ENCODE measurements at places on chromosomes 4 and X.
A peak's percentile ranks its signal among the peaks of the same experiment; 100 is the strongest.

GRCh38 chr4:11421116-11421515, 7.6 kb downstream of the HS3ST1 start:
- no peak overlapping the region for H3K27ac ChIP-seq
- H3K4me1 ChIP-seq, result peaks cover 9% of the 10 kb centered on the region
- DNase-seq, result no peak
- no peaks in the 10 kb centered on the region for H3K36me3 ChIP-seq

- no peak overlapping the region for H3K4me3 ChIP-seq
- no peak for DNase-seq
- no peaks in the 10 kb centered on the region for H3K36me3 ChIP-seq
Observed at GRCh38 chr4:149785696-149786431, 29.8 kb downstream of the IQCM start.

DNA sequence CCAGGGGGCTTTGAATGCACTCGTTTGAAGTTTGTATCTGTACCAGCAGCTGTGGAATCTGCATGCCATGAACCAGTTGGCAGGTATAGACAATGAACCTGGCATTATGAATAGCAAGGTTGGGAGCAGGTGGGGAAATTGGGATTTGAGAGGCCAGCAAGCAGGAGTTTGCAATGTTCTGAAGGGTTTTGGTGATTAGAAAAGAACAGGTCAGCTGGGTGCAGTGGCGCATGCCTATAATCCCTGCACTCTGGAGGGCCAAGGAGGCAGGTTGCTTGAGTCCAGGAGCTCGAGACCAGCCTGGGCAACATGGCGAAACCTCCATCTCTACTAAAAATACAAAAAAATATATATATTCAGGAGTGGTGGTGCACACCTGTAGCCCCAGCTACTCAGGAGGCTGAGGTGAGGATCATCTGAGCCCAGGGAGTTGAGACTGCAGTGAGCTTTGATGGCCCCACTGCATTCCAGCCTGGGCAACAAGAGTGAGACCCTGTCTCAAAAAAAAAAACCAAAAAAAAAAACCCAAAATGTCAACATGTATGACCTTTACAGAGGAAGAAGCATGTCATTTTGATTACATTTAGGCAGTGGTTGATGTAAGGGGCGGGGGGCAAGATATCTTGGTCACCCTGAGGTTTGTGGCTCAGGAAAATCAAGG, 63.9 kb downstream of the TSC22D3 start:
- DNase-seq, result no peak
- no peak overlapping the region for H3K4me3 ChIP-seq
- H3K4me1 ChIP-seq, result no peaks in the 10 kb centered on the region
- no peaks in the 10 kb centered on the region for H3K27me3 ChIP-seq

DNA sequence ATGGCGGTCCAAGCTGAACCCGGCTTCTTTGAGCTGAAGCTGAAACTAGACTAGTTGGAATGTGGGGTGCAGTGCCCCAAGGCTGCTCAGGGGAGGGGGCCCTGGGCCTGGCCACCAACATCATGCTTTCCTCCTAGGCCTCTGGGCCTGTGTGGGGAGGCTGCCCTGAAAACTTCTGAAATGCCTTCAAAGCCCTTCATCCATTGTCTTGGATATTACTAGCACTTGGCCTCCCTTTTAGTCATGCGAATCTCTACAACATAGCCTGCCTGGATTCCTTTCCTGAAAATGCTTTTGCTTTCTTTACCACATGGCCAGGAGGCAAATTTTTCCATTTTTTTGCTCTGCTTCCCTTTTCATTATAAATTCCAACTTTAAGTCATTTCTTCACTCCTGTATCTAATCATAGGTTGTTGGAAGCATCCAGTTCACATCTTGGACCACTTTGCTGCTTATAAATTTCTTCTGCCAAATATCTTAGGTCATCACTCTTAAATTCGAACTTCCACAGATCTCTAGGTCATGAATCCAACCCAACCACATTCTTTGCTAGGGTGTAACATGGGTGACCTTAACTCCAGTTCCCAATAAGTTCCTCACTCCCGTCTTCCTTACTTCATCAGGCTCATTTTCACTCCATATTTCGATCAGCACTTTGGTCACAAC, 103.4 kb downstream of the DDIT4L start:
- no peak overlapping the region for H3K4me3 ChIP-seq
- H3K27ac ChIP-seq, result peak overlapping the region; percentile 38
- H3K36me3 ChIP-seq, result no peaks in the 10 kb centered on the region
- H3K27me3 ChIP-seq, result no peaks in the 10 kb centered on the region

DNA sequence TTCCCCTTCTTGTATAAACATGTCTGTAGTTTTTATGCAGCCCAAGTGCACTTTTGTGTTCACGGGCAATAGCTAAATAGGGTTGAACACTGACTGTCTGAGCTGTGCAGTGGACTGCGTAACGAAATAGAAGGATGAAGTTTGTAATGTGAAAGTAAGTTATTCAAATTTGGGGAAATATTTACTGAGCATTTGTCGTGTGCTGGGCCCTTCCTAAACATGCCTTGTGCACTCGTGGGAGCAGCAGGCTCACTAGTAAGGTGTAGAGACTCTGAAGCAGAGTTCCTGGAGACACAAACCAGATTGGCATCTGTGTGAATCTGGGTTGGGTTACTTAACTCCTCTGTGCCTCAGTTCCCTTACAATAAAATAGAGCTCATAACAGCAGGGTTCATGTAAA, 51.7 kb upstream of the C1QTNF7 start:
- no peaks in the 10 kb centered on the region for H3K27me3 ChIP-seq
- no peaks in the 10 kb centered on the region for H3K36me3 ChIP-seq
- peak overlapping the region; percentile 61 for H3K27ac ChIP-seq

DNA sequence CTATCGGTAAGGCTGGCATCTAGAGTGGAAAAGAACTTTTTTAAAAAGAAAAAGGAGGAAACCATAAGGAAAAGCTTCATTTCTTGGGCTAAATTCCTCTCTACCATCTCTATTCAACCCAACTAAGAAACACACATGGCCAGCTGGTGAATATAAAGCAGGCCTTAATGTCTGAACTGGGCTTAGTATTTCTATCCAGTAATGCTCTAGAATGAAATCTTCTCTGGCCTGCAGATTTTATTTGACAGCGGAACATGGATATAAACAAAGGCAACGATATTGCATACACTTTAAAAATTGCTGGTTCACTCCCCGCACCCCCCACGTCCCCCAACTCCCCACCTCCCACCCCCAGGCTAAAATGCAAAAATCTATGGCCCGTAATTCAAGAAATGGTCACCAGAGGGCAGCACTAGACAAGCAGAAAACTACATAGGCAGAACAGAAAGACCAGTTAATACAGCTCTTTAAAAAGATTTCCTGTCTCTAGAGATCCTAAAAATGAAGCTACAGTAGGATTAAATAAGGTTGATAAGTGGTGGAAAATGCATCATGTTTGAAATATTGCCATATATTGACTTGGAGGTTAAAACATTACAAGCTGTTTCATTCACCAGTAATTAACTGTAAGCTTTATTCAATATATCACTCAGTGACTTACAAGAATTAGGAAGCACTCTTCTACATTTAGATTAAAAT, 155.2 kb upstream of the GALNT7 start:
- H3K36me3 ChIP-seq, result no peaks in the 10 kb centered on the region
- no peak overlapping the region for H3K4me3 ChIP-seq
- no peaks in the 10 kb centered on the region for H3K27me3 ChIP-seq
- H3K27ac ChIP-seq, result no peak overlapping the region
- DNase-seq, result no peak

All from right atrium auricular region (tissue), 2 donors.